ENCODE measurements at places on chromosomes 3 and 15. TPM values are rescaled to one million over a fixed set of nuclear protein-coding genes. Genes with fewer than 3 reads are reported as not detected.

GRCh38 chr15:65196637-65197336, 11.6 kb upstream of the CLPX start:
- no peak overlapping the region for H3K4me3 ChIP-seq
- peak; percentile 53 for DNase-seq
- H3K4me1 ChIP-seq, result no peaks in the 10 kb centered on the region
- H3K36me3 ChIP-seq, result no peaks in the 10 kb centered on the region

- peaks cover 39% of the 10 kb centered on the region for H3K27me3 ChIP-seq
- no peak for DNase-seq
- H3K4me3 ChIP-seq, result no peak overlapping the region
- H3K4me1 ChIP-seq, result peaks cover 15% of the 10 kb centered on the region
These were observed 81.3 kb upstream of the RNF7 start for GRCh38 chr3:141656771-141657170.

GRCh38 chr3:74546426-74546825, 68.0 kb downstream of the CNTN3 start:
- no peaks in the 10 kb centered on the region for H3K36me3 ChIP-seq
- H3K27me3 ChIP-seq, result no peaks in the 10 kb centered on the region
- H3K4me1 ChIP-seq, result no peaks in the 10 kb centered on the region
- no peak for DNase-seq

DNA sequence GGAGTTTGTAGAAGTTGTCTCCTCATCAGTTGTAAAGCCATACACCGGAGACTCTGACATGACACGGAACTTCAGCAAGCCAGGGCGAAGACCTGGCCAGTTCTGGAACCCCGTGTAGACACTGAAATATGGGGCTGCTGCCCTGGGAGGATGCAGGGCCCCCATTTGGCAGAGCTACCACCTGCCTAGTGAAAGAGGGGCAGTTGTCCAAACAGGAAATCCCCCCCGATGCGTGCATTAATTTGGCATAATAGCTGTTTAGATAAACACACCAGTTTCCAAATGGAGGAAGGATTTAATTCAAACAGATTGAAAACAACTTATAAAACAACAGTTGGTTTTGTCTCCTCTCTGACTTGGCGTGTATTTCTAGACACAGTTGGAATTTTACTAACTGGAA, 357.2 kb downstream of the GABRG3 start:
- H3K27me3 ChIP-seq, result no peaks in the 10 kb centered on the region
- H3K36me3 ChIP-seq, result no peaks in the 10 kb centered on the region
- no peak overlapping the region for H3K4me3 ChIP-seq
- H3K27ac ChIP-seq, result no peak overlapping the region

- H3K4me1 ChIP-seq, result no peaks in the 10 kb centered on the region
- H3K27ac ChIP-seq, result no peak overlapping the region
- DNase-seq, result no peak
- H3K36me3 ChIP-seq, result no peaks in the 10 kb centered on the region
These were observed 139.1 kb upstream of the BNIP2 start for GRCh38 chr15:59828263-59828662.

- H3K36me3 ChIP-seq, result no peaks in the 10 kb centered on the region
- no peaks in the 10 kb centered on the region for H3K27me3 ChIP-seq
- no peak for DNase-seq
- no peak overlapping the region for H3K4me3 ChIP-seq
- no peak overlapping the region for H3K27ac ChIP-seq
These were observed 261.4 kb downstream of the CNTN3 start for GRCh38 chr3:74353039-74353438.

DNA sequence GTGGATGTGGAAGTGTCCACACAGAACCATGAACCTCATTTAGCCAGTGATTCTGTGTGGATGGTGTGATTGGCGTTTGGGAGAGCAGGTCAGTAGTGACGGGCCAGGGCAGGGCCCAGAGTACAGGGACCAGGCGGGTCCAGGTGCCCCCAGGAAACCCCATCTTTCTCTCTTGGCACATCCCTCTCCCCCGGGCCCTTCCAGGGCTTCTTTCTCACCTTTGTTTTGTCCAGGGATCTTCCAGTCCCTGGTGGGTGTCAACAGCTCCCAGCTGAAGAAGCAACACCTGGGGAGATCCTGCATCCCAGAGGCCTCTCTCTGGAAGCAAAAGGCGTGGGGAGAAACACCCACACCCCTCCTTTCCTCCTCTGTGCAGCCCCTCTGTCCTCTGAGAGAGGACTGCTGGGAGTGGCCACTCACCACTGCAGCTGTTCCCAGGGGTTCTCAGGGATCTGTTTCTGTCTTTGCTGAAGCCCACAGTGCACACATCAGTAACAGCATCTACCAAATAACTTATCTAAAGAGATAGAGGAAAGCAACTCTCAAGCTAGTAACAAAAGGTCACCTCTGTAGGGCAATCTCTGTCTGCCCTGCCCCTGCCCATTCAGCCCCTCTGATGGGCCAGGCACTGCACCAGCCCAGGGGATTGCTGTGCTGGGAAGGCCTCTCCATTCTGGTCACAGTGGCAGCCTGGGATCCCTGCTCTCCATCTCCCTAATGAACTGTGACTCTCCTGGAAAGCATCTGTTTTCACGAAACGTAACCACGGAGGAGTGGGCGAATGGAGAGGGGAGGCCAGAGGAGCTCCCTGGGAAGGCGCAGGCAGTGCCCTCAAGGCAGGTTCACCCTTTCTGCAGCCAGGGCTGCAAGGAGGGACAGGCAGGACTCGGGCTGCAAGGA, 98.3 kb upstream of the ALDH1A3 start:
- H3K27ac ChIP-seq, result no peak overlapping the region
- no peaks in the 10 kb centered on the region for H3K27me3 ChIP-seq
- peak; percentile 76 for DNase-seq

DNA sequence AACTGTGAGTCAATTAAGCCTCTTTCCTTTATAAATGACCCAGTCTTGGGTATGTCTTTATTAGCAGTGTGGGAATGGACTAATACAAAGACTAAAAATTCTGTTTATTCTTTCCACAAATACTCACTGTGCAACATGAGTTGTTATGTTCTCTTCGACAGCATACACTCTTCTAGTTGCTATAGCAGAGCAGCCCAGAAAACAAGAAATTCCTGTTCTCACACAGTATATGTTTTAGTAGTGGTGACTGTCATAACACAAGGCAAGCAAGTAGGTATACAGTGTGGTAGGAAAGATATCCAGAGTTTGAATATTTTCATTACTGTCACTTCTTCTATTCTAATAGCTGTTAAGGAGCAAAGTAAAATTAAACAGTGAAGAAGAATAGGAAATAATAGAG, 453.3 kb downstream of the ROBO1 start:
- H3K27me3 ChIP-seq, result no peaks in the 10 kb centered on the region
- H3K4me1 ChIP-seq, result no peaks in the 10 kb centered on the region
- H3K36me3 ChIP-seq, result no peaks in the 10 kb centered on the region
- no peak overlapping the region for H3K27ac ChIP-seq
- H3K4me3 ChIP-seq, result no peak overlapping the region
- DNase-seq, result no peak

EDEM1 gene
- 46.3 TPM for total RNA-seq

CHST13 gene
- not detected for total RNA-seq

FHIT gene
- 3.3 TPM for total RNA-seq

CADM2 gene
- 0.29 TPM for total RNA-seq
